ENCODE measurements at places on chromosomes 11 and 22.
A peak's percentile ranks its signal among the peaks of the same experiment; 100 is the strongest.

DNA sequence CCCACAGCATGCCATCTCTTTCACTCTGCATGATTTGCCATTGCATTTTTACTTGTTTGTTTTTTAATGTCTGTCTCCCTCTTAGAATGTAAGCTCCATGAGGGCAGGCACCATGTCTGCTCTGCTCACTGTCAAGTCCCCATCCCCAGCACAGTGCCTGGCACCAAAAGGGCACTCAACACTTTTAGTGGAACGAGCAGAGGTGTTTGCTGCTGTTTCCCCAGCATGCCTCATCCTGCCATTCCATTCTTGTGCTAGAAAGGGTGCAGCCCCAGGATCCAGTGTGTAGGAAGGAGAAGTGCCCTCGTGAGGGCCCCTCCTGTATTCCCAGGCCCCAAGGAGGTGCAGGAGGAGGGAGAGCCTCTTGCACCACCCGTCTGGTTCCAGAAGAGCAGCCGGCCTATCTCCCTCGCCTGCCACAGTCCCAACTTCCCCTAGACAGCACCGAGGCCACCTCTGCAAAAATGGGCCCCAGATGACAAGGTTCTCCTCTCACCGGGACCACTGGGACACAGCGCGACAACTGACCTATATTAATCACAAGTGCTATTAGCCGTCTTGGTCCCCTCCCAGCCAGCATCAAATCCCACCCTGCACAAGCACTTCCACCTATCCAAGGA is 33.3 kb upstream of the CACNG2 start:
- peak; percentile 87 for DNase-seq

- peak; percentile 59 for DNase-seq
These were observed 280.6 kb upstream of the ANO5 start for GRCh38 chr11:21912285-21912684.

- no peak for DNase-seq
These were observed at the start of gene VPREB3 for GRCh38 chr22:23754220-23754919. TSS of gene VPREB3 (minus strand) at chr22:23754425. CDS start at chr22:23754363, 62 bp downstream.

DNA sequence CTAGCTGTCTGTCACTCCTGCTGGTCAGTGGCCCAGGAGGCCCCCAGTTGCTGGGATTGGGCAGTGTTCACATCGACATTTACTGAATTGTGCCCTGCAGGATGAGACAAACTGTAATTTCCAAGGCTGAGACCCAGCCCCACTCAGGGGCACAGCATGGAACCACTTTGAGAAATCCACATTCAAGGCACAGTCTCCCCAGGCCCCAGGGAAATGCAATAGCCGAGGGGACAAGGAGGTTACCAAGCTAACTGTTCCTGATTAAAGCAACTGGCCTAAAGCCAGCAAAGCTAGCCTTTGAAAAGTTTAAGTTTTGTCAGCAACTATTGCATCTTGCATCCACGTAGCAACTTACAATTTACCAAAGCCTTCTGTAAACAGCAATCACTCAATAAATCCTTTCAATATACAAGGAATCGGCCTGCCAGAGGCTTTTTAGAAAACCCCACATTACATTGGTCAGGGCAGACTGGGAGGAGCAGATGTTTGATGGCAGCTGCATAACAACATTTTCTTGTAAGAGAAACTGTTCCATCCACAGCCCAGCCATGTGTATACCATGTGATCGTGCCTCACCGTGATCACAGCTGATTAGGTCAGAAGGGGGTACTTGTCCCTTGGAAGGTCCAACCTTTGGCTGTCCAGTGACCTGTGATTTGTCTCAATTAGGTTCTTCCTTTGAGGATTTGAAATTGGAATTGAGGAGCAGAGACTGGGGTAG is 103.9 kb downstream of the TENM4 start:
- no peak for DNase-seq

GRCh38 chr11:111736621-111737443 is 29.4 kb downstream of the PPP2R1B start:
- DNase-seq, result no peak

DNA sequence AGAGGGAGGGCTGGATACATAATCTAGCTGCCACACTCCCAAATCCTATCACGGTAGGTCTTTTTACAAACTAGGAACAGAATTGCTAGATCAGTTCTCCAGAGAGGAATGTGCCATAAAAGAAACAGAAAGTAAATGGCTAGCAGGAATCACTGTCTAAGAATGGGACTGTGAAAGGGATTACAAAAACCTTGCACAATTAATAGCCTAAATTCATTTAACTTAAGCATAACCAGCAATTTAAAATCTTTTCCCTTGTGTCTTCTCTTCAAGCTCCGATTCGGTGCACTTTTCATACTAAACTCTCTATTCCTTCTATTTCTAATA is 35.2 kb downstream of the APOL5 start:
- no peak for DNase-seq

GRCh38 chr11:8728563-8728962 is 46.0 kb downstream of the RPL27A start:
- no peak for DNase-seq

GRCh38 chr11:26993965-26994457 is at the start of gene FIBIN:
TSS of gene FIBIN (plus strand) at chr11:26994112. CDS start at chr11:26994527, 415 bp downstream.
- DNase-seq, result no peak

DNA sequence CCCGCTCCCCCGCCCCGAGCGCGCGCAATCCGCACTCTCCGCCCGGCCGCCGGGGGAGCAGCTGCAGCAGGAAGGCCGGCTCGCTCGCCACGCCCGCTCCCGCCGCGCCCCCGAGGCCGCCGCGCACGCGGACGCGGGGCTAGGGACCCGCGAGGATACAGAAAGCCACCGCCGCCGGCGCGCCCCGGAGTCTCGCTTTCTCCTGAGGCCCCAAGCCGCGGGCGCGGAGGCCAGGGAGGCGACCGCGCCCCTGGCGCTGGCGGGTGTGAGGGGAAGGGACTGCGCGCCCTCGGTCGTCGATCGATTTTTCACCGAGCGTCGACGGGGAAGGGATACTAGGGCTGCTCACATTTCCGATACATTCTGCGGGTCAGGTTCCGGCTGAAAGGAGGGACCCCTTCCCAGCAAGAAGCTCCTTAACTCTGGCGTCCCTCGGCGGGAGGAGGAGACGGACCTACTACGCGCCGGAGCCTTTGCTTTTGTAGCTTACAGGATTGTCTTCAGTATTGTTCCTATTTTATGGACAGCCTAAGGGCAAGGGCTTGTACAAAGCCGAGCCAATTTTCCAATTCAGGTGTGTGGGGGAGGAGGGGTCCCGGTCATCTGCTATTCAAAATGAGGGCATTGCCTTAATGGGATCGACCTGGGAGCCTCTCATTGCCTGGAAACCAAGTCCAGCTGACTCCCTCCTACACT is 416 bp upstream of the GAB2 start:
- DNase-seq, result peak; percentile 73

DNA sequence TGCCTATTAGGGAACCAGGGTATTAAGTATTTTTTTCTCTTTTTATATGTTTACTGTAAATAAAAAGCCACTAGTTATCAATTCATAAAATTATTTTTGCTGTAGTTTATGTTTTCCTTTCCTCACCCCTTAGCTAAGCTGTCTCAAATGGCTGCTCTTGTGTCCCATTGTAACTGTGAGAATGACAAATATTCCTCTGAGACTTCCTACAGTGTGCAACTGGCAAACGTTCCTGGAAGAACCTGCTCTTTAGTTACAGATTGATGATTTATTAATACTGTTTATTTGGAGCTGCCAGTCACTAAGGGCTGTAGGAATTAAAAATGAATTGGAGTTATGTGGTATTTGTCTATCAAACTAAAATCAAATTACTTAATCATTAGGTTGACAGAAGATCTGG is 675.4 kb upstream of the ARHGAP42 start:
- no peak for DNase-seq

GRCh38 chr11:114890038-114890437 is 211.7 kb downstream of the NXPE2 start:
- no peak for DNase-seq

GRCh38 chr11:114762408-114762807 is 84.1 kb downstream of the NXPE2 start:
- DNase-seq, result peak; percentile 47
